ENCODE measurements at places on chromosomes 16 and 17.

GRCh38 chr17:59845595-59846393, 46.9 kb downstream of the TUBD1 start:
- peak; percentile 80 for DNase-seq

- DNase-seq, result no peak
Measured at GRCh38 chr17:40588552-40588951, 23.3 kb upstream of the CCR7 start.

- DNase-seq, result no peak
Measured at GRCh38 chr16:86498671-86499439, 11.5 kb upstream of the FOXF1 start.

- DNase-seq, result no peak
Measured at GRCh38 chr16:82609140-82609539, 17.6 kb upstream of the CDH13 start.

DNA sequence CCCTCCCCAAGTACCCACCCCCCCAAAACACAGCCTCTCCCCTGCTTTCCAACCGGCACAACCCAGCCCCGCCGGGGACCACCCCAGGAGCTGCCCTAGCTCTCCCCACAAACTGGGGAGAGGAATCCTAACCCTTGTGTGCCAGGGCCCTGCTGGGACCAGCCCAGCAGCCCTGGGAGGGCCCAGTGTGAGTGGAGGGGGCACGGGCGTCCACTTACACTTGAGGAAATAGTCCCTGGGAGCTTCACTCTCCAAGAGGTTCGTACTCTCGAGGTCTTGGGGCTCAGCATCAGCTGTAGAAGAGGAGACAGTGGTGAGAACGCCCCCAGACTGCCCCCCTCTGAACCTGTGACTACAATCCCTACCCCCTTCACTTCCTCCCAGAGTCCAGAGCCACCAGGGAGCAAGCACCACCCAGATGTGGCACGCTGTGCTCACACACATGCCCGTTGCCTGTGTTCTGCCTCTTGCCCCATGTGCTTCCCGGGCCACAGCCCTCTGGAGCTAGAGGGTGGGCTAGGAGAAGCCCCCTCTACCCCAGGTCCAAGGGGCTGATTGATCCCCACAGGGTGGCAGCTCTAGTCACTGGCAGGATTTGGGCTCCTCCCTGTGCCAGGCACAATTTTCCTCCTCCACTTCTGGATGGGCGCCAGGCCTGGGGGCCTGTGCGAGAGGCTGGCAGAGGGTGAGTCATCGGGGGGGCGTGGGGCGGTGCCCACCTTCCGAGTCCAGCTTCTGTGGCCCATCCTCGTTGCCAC, 3.0 kb downstream of the TRIM47 start:
- DNase-seq, result no peak

DNA sequence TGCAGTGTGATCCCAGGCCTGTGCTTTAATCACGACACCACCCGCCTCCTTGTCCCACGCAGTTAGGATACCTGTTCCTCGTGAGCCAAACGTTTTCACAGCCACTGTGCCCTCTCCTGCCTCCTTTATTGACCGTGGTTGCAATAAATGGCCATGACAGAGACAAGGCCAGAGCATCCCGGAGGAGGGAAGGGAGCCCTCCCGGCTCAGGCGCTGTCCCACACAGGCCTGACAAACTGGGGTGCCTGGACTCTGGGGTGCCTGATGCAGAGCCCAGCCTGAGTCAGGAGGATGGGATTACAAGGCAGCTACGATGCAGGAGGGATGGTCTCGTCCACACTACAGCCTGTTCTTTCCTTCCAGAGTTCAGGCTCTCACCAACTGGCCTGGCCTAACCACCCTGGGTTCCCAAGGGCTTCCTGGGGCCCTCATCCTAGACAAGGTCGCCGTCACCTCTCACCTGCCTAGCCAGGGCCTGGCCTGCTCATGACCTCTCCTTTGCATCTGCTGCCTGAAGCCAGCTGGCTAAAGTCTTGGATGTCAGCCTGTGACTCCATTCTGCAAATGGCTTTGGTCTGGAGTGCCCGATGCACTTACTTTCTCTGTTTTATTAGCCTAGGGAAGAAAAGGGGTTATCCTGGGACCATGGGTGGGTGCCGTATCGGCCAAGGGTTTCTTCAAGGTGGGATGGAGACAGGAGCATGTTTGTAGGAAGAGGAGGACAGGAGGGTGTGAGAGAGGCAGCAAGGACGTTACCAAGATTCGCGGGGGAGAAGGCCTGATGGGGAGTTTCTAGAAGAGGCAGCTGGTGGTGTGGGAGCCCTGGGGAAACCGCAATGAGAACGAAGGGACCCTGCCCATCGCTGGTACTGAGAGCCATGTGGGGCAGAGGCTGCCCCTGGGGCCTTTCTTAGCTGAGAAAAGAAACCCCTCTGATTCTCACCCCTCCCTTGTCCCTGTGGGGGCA, 234.3 kb upstream of the TNRC6C start:
- no peak for DNase-seq

DNA sequence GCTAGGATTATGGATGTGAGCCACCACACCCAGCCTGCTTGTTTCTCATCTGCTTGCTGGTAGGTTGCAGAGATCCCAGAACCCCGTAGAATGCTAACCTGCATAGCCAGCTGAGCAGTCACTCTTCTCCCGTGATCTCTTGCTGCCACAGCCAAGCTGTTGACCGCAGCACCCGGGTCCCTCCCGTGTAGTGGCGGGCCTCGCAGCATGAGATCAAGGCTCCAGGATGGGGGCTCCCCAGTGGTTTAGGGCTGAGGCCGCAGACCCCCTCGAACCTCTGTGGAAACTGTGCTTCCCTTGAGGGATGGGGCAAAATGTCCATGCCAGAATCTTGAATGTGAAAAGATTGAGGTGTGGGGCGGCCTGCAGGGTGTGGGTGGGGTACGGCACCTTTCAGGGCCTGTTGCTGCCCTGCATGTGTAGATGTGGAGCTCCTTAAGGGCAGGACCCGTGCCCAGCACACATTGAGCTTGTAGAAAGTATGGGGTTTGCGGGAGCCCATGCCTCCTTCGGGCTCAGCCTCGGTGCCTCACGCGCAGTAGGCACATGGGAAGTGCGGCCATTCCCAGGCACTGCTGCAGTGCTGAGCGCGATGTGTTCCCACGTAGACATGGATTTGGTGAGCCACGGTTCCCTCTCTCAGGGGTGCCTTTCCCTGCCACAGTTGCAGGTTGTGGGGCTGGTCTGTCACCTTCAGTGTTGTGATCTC, 99.9 kb downstream of the BANP start:
- no peak for DNase-seq

- no peak for DNase-seq
Measured at GRCh38 chr17:80856863-80857755, 134.5 kb upstream of the CHMP6 start.

DNA sequence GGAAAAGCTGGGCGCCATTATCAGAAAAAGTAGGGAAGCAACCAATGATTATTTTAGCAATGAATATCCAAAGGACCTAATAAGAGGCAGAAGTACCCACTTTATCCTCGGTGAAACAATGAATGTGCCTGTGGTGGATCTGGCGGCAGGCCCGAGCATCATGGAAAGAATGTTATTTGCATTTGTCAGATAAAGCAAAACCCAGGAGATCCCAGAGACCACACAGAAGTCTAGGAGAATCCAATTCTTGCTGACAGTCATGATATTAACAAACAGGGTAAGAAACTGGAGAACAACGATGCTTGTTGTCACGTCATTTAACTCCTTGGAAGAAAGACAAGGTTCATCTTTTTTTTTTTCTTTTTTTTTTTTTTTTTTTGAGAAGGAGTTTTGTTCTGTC, 12.0 kb upstream of the TNRC6A start:
- no peak for DNase-seq

DNA sequence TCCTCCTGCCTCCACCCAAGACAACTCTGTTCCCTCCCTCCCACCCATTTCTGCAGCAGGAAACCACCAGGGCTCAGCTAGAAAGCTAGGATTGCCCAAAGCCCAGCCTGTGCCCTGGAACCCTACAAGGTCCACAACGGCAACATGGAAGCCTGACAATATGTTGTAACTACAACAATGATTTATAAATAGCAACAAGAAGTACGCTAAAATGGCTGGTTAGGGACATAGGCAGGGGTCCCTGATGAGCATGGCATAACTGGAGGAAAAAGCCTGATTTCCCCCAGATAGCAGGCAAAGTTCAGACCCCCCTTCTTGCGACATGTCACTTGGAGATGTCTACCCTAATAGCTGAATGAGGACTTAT, 6.6 kb downstream of the ST3GAL2 start:
- DNase-seq, result no peak
